ENCODE measurements at places on chromosomes 7 and 10.
A peak's percentile ranks its signal among the peaks of the same experiment; 100 is the strongest.

DNA sequence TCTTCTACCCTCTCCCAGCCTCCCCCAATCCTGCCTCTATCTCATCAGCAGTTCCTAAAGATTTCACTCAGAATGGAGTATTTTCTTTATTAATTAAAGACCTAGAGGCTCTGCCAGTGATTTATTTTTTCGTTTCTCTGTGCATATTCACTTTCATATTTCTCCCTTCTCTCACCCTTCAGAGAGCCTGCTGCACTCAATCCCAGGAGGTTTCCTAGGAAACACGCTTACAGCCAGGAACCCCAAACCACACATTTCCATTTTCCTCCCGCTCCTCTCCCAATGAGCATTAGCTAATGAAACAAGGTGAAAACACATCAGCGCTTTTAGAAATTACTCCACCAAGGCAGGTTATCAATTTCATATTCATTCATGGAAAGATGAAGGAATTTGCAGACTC is 180.2 kb downstream of the FRMD4A start:
- no peak for DNase-seq

GRCh38 chr7:4144811-4145510 is 537.1 kb upstream of the FOXK1 start:
- DNase-seq, result peak; percentile 58

DNA sequence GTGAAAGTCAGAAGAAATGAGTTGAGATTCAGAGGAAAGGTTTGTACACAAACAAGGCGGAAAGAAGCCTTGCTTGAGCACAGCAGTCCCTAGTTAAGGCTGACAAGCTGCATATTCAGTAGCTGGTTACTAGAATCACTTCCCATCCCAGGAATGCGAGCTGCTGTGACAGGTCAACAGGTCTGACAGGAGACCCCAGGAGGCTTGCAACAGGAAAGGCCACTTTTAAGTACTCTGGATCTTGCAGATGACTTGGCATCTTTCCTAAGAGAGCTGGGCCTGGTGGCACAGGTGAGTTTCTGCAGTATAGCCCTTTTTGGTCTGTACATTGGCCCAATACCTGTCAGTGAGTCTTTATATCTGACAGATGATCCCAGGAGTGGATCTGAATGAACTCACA is 35.7 kb upstream of the UNC5B start:
- DNase-seq, result no peak

DNA sequence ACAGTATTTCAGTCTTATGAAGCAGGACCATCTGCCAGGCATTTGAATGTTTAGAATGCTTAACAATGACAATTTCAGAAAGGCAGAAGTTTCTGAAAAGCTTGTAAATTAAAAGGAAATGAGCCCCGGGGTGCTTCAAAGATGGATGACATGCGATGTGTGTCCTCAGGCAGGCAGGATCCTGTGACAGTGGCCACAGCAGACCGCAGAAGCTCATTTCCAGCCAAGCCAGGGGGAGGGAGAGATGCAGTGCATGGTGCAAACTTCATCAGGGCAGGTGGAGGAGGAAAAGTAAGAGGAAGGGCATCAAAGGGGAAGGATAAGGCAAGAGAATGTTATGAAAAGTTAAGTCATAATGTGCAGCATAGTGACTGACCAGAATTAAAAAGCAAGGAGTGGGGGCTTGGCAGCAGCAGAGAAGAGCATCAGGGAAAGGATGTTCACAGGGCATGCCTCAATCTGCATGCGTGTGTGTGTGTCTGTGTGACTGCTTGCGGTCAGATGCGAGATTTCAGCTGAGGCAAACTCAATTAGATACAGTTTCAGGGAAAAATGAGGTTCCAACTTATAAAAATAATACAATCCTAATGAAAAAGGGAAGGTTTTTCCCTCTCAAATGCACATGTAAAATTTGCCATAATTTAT is 173.7 kb downstream of the COBL start:
- DNase-seq, result no peak

DNA sequence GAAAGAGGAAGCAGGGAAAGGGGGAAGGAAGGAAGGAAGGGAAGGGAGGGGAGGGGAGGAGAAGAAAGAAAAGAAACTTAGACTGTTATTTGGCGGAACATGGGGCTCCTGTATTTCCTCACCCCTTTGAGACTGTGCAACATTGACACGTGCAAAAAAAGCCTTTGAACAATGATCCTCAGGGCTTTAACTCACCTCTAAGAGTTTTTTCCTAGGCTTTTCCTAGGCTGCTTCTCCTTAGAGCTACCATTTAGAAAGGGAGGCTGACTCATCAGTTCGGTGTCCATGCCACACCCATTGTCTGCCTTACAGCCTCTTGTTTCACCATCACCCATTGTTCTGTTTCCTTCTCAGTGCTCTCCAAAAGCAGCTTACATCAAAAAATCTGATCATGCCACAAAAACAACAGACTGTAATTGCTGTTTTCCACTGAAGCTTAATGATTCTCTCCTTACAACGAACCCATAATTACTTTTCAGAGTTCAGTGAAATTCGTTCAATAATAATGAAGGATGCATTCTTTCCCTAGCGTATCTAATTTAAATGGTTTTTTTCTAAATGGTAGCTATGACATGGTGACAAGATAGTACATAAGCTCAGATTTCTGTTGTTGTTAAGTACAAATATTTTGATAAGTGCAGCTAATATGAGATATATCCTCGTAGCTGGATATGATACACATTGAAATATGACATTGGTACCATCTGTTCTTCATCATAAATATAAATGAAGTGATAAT is 90.8 kb downstream of the PRLHR start:
- peak; percentile 15 for DNase-seq

DNA sequence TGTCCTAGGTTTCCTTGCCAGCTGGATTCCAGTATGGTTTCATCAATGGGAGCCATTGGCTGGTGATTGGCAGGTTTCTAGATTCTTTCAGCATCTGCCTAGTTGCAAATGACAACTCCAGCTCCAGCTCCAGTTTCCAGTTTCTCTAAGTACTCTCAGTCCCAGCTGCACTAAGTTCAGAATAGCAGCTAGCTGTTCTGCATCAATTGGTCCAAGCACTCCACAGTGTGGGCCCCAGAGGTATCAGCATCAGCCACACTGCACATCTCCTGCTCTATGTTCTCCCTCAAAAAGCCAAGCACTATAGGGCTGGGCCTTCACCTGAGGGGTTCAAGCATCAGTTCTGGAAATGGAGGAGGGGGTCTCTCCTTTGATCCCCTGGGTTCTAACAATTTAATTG is 143.4 kb downstream of the VPS50 start:
- no peak for DNase-seq
